ENCODE measurements at places on chromosomes 6 and 20.

DNA sequence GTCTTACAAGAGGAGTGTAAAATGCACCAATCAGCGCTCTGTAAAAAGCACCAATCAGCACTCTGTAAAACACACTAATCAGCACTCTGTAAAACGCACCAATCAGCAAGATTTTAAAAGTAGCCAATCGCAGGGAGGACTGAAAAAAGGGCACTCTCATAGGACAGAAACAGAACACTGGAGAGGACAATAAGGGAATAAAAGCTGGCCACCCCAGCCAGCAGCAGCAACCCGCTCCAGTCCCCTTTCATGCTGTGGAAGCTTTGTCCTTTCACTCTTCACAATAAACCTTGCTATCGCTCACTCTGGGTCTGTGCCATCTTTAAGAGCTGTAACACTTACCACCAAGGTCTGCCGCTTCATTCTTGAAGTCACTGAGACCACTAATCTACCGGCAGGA, 1.7 kb upstream of the AIG1 start:
- no peak for DNase-seq

- DNase-seq = no peak
Observed at GRCh38 chr20:12383821-12384220, 466.1 kb downstream of the BTBD3 start.

DNA sequence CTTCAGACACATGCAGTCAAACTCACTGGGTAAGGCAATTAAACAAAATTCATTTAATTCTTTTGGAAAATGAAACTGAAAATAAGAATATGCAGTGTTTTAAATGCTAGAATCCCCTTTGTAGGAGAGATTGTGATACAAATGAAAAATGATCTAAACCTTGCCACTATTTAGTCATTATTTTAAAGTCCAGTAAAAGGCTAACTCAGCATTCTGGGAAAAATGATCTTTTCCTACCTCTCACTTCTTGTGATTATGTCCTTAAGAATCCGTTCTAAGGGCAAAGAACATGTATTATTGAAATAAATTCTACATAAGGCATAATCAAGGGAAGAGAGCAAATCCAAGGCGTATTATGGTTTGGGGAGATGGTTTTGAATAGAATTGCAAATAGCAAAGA, 46.4 kb downstream of the TINAG start:
- DNase-seq = no peak

GRCh38 chr6:151705993-151706733, 101.3 kb upstream of the ESR1 start:
- no peak for DNase-seq

GRCh38 chr20:38874460-38875174, 51.6 kb upstream of the FAM83D start:
- peak; percentile 40 for DNase-seq

- no peak for DNase-seq
Observed at GRCh38 chr20:48621376-48622078, 206.3 kb downstream of the PREX1 start.

GRCh38 chr20:62536871-62537401, 61.1 kb upstream of the GATA5 start:
- no peak for DNase-seq

- DNase-seq = no peak
Observed at GRCh38 chr6:36848658-36849441, 9.6 kb upstream of the CPNE5 start.

GRCh38 chr6:111632468-111633247, 27.0 kb upstream of the TRAF3IP2 start:
- no peak for DNase-seq

DNA sequence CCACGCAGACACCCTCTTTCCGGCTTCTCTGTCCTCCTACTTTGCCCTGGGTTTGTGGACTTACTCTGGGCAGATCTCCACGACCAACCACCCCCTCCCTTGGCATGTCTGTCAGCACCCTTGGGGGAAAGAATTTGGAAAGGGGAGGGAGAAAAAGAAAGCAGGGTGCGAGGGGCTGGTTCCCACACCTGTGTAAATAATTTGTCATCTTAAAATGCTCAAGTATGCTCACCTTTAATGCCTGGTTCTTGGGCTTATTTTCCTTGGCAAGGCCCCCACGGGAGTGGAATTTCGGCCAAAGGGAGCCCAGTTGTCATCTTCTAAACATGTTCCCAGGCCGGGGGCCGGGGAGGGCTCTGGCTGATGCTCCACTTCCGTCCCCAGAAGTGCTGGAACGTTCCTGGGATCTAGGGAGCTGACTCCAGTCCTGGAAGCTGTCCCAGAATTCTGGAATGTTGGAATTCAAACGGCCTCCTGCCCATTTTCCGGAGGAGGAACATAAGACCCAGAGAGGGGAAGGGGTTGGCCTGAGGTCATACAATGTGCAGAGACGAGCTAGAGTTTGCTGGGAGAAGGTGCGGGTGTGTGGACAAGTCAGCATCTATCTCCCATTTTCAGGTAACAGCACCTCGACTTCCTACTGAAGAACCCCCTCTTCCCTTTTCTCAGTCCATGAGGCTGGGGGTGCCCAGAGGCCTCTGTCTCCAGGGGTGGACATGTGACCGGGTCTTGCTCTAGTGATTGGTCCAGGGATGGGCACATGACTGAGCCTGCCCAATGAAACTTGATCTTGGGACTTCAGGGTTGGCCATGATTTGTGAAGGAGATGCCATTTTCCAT, 122.3 kb downstream of the CEBPB start:
- DNase-seq = no peak

DNA sequence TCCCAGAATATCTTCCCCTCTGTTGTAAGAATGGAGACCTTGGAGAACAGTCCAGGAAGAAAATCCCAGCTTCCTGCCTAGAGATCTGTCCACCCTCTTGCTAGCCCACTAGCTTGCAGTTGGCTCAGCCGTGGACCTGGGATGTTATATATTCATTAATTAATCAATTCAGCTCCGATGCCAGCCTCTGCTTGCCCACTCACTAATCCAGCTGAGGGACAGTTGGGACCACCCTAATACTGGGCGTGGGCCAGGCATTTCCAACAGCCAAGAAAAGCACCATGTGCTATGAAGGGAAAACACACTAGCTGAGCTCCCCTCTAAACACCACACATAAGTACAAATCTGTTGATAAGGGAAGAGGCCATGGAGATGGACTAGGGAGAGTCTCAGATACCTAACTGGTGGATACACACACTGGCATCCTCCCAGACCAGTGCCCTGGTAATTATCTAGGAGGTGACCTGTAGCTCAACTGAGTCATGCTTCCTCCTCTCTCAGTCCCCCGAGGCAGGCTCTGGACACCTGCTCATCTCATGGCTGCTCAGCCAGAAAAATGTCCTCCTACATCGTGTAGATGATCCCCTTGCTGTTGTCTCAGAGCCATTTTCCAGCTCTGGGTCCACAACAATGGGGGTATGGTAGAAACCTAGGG, 78.9 kb downstream of the ANKRD60 start:
- no peak for DNase-seq

GRCh38 chr20:60632391-60633262, 619.4 kb upstream of the CDH4 start:
- no peak for DNase-seq

- DNase-seq = no peak
Observed at GRCh38 chr6:170150590-170150945, 140.3 kb downstream of the DLL1 start.

- DNase-seq = no peak
Observed at GRCh38 chr6:130922922-130923321, 95.7 kb downstream of the SMLR1 start.

DNA sequence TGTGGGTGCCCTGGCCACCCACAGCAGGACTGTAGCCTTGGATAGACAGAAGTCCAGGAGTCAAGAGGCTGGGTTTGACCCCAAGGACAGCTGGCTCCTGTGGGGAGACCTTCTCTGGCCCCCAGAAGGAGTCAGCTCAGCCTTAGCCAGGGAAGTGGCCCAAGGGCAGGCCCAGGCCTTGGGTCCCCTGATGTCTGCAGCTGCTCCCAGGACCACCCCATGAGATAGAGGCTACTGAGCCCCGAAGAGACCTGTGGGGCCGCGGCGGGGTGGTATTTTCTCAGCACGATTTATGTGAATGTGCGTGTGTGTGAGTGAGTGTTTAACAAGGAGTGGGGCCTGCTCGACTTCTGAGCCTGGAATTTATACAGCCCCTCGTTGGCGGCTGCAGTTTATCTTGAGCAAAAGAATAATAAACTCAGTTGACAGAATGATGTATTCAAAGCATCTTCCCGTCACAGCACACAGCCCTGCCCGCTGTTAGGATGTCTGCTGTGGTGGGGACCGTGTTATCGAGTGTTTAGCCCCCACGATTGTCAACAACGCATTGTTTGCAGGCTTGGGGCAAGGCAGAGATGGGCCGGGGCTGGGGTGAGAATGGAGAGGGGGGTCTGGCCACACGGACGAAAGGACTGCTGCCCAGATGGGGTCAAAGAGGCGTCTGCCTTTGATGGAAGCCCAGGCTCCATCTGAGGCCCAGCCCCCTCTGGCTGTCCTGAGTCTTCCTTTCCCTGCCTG, 163.3 kb downstream of the VEGFA start:
- no peak for DNase-seq

GRCh38 chr20:21509597-21510371, 4.1 kb downstream of the NKX2-2 start:
- no peak for DNase-seq

DNA sequence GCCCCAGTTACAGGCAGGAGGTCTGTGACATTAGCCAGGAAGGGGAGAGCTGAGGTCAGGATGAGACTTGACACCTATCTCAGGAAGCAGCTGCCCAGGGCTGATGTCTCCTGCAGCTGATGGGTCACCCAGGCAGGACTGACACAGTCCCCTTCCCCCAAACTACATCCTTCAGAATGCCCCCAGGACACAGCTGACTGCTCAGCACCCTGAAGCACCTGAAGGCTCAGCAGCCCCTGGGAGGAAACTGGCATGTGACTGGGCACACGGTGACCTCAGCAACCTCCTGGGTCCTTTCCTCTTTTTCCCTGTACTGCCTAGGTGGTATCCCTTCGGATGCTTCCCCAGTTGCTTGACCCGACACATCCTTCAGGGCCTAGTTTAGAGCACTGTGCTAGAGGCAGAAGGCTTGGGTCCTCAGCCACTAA, 1.9 kb downstream of the SDC4 start:
- DNase-seq = no peak

DNA sequence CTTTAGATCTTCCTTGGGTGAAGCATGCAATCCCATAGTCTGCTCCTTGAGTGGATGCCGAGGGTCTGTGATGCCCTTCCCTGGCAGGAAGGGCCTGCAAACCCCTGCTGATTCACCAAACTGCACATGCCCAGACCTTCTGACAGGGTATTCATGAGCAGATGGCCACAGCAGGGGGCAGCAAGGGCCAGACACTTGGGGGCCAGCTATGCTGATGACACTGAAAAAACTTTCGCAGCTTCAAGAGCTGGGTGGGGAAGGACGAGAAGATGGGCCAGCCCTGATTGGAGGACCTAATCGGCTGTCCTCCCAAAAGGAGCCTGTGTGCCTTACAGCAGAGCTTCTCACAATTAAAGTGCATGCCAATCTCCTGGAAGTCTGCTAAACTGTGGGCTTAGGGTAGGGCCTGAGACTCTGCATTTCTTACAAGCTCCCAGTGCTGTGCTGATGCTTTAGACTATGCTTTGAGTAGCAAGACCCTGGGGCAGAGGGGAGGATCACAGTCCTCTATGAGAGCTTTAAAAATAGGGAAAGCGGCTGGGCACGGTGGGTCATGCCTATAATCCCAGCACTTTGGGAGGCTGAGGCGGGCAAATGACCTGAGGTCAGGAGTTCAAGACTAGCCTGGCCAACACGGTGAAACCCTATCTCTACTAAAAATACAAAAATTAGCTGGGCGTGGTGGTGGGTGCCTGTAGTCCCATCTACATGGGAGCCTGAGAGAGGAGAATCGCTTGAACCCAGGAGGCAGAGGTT, 15.2 kb upstream of the GDAP1L1 start:
- DNase-seq = no peak

GRCh38 chr6:167093922-167094432, 28.9 kb upstream of the CCR6 start:
- peak; percentile 86 for DNase-seq

GRCh38 chr6:90739339-90739738, 152.5 kb upstream of the MAP3K7 start:
- no peak for DNase-seq

DNA sequence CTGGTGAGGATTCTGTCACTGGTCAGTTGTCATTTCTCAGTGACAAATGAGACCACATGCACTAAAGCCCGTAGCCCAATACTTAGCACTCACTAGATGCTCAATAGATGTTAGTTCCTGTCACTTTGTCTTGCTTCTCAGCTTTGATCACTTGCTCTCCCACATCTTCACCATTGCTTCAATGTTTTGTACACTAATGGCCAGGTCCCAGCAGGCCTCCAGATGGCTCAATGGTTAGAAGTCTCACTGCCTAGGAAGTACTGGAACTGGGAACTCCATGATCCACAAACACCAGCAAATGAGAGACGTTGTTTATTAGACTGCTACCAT, 502.8 kb upstream of the JARID2 start:
- no peak for DNase-seq

GRCh38 chr20:19802492-19803158, 44.6 kb downstream of the RIN2 start:
- no peak for DNase-seq

- no peak for DNase-seq
Observed at GRCh38 chr6:158286413-158286812, 25.9 kb upstream of the TULP4 start.

GRCh38 chr6:36722365-36722764, 24.7 kb downstream of the RAB44 start:
- no peak for DNase-seq

GRCh38 chr6:17305219-17306001, 24.2 kb downstream of the RBM24 start:
- DNase-seq = no peak

DNA sequence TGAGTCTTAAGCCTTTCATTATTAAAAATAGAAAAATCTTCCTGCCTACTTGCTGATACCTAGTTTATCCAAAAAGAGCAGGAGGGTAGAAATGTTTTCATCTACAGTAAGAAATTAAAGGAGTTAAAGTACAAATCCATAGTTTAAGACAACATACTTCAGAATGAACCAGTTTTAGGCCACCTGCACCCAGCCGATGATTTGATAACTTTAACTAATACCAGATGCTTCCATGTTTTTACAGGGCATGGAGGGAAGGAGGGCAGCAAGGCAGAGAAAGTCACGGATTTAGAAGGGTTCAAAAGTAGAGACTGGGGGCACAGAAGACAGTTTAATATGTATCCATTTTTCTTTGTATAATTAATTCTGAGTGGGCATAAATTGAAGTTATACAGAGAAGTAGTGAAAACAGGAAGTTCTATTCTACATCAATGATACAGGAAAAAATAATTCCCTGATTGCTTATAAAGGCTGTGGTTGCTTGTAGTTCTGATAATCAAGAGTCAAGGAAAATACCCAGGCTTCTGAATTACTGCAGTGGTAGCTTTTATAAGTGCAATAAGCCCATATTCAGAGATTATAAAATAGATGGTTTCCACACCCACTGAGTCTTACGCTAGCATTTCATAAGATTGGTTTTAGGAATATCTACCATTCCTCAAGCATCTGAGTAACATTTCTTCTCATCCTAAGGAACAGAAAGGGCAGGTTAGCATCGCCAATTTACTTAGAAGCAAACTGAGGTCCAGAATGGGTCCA, 72.0 kb downstream of the GMDS start:
- DNase-seq = no peak

Measured in CD4-positive, alpha-beta memory T cell (primary cell).